ENCODE measurements at places on chromosomes 2 and 18.
A peak's percentile ranks its signal among the peaks of the same experiment; 100 is the strongest.

- DNase-seq, result no peak
Measured at GRCh38 chr2:17199741-17200140, 318.5 kb downstream of the RAD51AP2 start.

DNA sequence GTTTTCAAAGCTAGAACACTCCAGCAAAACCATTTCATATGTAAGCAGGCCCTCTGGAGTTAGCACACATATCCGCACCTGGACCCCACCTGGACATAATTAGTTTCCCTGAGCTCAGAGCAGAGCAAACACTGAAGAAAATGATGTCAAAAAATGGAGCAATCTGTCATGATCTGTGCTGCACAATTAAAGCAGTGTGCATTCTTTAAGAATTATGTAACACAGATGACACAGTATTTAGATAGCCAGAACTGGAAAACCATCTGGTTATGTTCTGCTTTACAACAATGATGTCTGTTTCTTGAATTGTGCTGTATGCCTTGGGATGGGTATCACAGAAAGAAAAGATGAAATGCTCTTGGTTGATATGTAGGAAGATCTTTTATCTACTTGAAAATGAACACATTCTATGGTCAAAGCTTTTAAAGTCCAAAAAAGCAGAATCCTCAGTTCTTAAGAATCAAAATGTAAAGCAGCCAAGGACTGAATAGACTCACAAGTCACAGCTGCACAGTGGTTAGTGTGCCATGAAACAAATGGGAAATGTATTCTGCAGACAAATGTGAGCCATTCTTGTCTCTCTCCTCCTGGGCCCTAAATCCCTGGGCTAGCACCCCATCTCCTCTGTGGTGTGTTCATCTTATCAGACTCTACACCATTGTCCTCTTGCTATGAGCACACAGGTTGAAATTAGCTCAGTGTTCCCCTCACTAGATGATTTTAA lies 36.8 kb downstream of the HRH4 start:
- DNase-seq, result no peak

- DNase-seq, result no peak
Measured at GRCh38 chr2:67465623-67466022, 68.5 kb downstream of the ETAA1 start.

GRCh38 chr2:113700186-113700841 lies 56.1 kb downstream of the SLC35F5 start:
- no peak for DNase-seq

DNA sequence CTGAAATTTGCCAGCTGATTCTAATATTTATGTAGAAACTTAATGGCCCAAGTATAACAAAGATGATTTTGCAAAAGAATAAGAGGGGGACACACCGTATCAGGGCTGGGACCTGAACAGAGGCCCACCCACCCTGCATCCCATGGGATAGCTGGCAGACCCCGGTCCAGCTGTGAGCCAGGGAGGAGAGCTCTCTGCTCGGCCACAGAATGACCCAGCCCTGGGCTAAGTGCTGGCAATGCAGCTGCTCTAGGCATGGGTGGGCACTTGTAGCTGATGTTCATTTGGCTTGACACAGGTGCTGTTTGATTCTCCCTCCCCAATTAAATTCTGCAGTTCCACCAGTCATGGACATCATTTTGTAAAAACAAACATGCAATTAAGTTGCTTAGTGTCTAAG lies 522.8 kb upstream of the RAB6C start:
- DNase-seq, result no peak

- DNase-seq, result peak; percentile 36
Measured at GRCh38 chr2:32553829-32554432, 73.9 kb upstream of the TTC27 start.

DNA sequence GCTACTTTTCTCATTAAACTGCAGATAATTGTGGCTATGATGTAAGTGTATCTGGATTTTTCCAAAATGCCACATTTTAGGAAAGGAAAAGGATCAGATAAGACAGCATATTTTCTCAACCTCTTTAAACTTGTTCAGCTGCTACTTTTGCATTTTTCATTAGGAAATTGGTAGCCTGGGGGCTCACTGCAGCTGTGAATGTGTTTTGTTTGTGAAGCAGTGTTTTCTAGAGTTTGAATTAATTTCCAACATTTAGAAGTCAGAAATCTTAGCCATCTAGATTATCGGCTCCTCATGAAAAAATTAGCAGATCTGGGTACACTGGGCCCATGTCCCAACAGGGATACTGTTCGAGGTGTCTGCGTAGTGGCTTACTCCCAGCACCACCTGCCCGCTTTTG lies 56.3 kb upstream of the ZDBF2 start:
- DNase-seq, result no peak

DNA sequence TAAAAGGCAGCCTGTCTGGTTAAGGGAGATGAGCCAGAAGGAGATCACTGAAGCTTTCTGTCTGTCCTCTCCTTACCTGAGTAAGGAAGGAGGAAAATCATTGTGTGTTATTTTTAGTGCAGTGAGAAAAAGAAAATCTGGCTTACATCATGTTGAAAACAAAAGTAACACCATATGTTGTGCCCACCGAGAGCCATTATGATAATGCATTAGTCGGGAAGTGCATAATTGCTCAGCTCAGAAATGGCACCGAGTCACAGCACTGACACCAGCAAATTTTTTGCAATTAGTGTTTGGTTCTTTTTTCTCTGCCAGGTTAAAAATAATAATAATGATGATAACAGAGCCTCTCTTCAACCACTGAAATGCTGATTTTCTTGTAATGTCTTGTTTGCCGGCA lies 46.6 kb downstream of the HNMT start:
- DNase-seq, result no peak

DNA sequence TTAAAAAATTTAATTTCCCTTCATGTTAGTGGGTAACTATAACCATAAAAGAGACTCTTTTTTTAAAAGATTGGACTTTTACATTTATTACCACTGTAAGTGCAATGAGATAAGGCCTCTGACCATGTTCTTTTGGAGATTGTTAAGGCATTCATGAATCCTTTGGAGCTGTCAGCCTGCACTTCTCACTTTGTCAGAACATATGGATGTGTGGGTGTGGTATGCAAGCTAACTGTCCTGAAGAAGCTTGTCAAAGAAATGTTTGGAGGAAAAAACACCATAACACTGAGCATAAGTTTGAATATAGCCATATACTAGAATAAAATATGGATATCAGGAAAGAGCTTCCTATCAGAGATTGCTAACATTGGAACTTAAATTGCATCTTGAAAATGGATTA lies 754.1 kb downstream of the DPP10 start:
- DNase-seq, result no peak

DNA sequence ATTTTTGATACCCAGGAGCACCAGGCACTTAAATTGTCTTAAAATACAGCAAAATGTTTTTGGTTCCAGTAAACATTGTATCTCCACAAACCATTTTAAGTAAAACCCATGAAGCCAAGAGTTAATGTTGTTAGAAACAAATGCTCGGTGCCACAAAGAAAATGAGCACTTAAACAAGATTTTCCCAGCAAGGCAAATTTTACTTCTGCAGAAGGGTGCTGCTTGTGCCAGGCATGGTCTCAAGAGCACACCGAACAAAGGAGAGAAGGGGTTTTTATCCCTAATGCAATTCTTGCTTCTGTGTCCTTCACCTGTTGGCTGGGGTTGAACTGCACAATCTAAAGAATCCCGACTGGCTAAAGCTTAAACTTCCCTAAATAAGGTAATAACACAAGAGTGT lies 286.7 kb downstream of the ADCYAP1 start:
- DNase-seq, result no peak

- DNase-seq, result no peak
Measured at GRCh38 chr2:34827398-34827797, 1228.3 kb upstream of the FAM98A start.

- DNase-seq, result no peak
Measured at GRCh38 chr2:10923965-10924364, 12.2 kb downstream of the KCNF1 start.

DNA sequence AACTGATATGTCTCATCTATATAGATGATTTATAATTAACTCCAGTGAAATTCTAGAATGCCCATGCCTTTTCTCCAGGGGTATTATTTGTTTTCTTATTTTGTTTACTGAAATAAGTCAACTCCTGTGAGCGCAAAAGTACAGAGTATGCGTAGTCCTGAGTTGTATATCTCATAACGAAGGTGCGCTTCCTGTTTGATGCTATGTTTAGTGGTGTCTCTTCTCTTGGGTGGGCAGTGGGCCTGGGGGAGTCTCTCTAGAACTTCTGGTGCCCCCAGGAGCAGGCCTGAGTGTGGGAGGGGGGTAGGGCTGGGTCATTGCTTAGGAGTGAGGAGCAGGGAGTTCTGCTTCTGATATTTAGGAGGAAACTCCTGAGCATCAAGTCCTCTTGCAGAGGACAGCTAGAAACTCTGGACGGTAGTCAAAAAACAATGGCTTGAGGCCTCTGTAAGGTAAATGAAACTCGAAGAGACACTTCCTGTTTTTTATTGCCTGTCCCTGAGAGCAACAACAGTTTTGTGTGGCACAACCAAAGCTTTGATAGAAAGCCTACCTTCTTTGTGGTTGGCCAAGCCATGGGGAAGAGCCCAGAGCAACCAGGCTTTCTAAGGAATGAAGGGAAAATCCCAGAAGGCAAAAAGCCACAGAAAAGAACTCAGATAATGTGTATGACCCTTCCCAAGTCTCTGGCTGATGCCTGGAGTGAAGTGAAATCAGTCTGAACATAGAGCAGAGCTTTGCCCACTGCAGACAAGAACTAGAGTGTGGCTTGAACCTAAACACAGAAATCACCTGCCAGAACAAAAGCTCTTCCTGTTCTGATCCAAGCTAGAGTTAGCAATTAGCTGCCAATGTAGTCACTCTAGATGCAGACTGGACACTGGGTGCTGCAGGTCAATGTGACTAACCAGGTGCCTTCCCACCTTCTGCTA lies 8.5 kb upstream of the SP140L start:
- no peak for DNase-seq

DNA sequence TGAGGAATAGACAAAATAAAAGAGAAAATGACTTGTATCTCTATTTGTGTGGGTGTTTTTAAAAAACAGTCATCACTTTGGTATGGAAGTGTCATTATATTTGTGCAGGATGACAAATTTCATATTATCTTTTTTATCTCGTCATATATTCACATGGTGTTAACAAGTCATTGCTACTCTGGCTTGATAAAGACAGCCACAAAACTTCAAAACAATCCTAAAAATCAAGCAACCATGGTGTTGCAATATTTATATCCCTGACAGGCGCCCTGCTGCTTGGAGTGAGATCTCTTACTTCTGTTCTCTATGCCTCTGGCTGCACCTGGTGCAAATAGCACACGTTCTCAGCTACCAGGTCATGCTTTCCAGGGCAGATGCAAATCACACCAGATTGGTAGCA lies 278.0 kb upstream of the EPHA4 start:
- DNase-seq, result no peak

DNA sequence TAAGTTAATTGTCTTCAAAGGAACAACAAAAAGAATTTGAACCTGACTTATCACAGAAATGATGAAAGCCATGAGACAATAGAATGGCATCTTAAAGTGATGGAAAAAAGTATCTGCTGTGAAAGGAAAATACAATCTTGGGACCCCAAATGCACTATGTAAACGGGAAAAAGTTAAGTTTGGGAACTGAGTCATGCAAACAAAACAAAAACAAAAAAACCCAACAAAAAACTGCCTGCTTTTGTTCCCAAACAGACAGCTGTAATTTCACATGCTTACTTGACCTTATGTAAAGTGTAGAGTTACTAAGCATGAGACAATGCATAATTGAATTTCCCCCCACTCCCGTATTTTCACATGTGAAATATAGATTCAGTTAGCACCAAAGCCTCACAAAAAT lies 122.1 kb upstream of the RBMS1 start:
- DNase-seq, result no peak

DNA sequence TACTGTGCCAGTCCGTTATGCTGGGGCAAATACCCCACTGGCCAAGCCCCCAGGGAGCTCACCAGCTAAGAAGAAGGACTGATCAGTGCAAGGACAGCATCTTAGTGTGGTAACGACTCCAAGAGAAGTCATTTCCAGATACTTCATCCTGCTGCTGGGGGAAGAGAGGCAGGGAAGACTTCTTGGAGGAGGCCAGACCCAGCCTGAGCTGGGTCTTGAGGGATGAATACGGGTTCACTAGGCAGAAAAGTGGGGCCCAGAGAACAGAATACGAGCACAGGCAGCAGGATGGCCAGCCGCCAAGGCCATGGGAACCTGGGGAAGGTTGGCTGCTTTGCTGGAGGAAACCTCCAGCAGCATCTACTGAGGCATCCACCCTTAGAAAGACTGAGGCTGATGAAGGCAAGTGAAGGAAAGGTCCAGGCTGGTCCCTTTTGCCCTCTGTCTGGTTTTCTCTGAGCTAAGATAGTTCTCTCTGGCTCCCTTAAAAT lies 84.1 kb downstream of the GLI2 start:
- no peak for DNase-seq

DNA sequence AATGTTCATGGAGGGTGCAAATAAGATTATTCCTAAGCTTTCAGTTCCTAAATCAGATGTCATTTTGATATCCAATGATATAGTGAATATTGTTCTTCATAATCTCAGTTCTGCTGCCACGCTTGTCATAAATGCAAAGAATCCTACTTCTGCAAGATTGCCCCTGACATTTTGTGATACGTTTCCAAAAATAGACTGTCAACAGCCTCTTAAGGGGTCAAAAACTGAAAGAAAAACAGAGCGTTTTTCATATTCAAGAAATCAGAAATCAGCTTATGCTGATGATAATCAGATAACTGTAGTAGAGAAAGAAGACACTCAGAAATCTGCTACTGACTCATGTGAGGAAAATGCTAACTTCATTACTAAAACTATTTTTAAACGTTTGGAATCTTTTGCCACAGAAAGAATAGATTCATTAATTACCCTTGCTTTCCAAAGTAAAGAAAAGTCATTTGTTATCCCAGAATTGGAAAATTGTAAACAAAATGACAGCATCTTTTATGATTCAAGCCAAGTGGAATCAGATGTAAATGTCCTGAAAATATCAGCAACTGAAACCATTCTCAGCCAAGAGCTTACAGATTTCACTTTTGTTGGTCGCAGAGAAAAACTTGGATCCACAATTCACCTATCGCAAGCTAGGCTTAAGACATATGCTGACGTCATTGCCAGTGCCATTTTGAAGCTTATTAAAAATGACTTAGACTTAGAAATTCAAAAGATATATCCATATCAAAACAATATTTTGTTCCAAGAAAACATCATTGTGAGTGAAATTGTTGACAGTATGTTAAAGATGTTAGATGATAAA lies 55.1 kb downstream of the FSIP2 start:
- DNase-seq, result no peak

- DNase-seq, result no peak
Measured at GRCh38 chr2:173511942-173512341, 157.3 kb downstream of the CDCA7 start.
